A549 treated with DMSO at 1 μM for 4 hours (cell line): ENCODE measurements at places on chromosomes 12 and 14. TPM values are rescaled to one million over a fixed set of nuclear protein-coding genes. Genes with fewer than 3 reads are reported as not detected.

Gene SYCP3
- 0.12 to 0.14 TPM in 2 of 5 replicates, not detected in the others for total RNA-seq

Gene NFYB
- total RNA-seq, result 18.9 to 33.1 TPM (median 29.2 TPM) in 5 replicates

Gene ZNF10
- 0.85 to 2.8 TPM (median 1.4 TPM) in 5 replicates for total RNA-seq

Gene IL31
- not detected in 5 replicates for total RNA-seq

Gene OR4E2
- not detected in 5 replicates for total RNA-seq

Gene LTB4R2
- 2.4 to 5.7 TPM (median 4.7 TPM) in 5 replicates for total RNA-seq

Gene KRT73
- not detected in 5 replicates for total RNA-seq

Gene WNT5B
- 1.7 to 2.7 TPM (median 2.0 TPM) in 5 replicates for total RNA-seq

Gene TMEM116
- total RNA-seq, result 5.0 to 8.9 TPM (median 6.4 TPM) in 5 replicates

Gene ACOT4
- total RNA-seq, result 1.4 to 2.2 TPM (median 2.1 TPM) in 5 replicates

Gene OR4Q2
- total RNA-seq, result not detected in 5 replicates

Gene IL26
- not detected in 5 replicates for total RNA-seq

Gene RD3L
- not detected in 5 replicates for total RNA-seq

Gene GYS2
- not detected in 5 replicates for total RNA-seq

Gene FGD6
- 15.6 to 22.8 TPM (median 17.6 TPM) in 5 replicates for total RNA-seq

Gene MRPL51
- 295 to 330 TPM (median 316 TPM) in 5 replicates for total RNA-seq

Gene KRT82
- total RNA-seq, result not detected in 5 replicates

Gene ARF6
- total RNA-seq, result 62.8 to 74.4 TPM (median 67.1 TPM) in 5 replicates
